Cerebellar nuclear complex (tissue), 1 donor: ENCODE measurements at places on chromosomes 6 and 20.
A peak's percentile ranks its signal among the peaks of the same experiment; 100 is the strongest.

- no peak for DNase-seq
Observed at GRCh38 chr6:158654960-158655489, 5.2 kb downstream of the SYTL3 start.

- DNase-seq = peak; percentile 95
Observed at GRCh38 chr20:5848711-5849505, 98.7 kb downstream of the SHLD1 start.

- no peak for DNase-seq
Observed at GRCh38 chr6:166167801-166168615, at the start of gene TBXT. TSS of gene TBXT (minus strand) at chr6:166167851. CDS start at chr6:166167591, 260 bp downstream.

DNA sequence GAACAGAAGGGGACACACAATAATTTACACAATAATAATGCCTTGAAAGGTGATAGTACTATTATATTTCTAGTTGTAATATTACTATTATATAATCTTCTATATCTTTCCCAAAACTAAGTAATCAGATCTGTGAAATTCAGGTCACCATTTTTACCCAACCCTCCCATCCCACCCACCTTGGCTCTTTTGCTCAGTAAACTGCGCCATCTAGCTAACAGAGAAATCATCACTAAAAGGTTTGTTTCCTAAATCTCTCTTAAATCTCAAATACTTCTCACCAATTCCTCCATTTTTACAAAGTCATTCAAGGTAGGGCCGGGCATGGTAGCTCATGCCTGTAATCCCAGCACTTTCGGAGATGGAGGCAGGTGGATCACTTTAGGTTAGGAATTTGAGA lies 83.4 kb downstream of the CDK19 start:
- DNase-seq = no peak

DNA sequence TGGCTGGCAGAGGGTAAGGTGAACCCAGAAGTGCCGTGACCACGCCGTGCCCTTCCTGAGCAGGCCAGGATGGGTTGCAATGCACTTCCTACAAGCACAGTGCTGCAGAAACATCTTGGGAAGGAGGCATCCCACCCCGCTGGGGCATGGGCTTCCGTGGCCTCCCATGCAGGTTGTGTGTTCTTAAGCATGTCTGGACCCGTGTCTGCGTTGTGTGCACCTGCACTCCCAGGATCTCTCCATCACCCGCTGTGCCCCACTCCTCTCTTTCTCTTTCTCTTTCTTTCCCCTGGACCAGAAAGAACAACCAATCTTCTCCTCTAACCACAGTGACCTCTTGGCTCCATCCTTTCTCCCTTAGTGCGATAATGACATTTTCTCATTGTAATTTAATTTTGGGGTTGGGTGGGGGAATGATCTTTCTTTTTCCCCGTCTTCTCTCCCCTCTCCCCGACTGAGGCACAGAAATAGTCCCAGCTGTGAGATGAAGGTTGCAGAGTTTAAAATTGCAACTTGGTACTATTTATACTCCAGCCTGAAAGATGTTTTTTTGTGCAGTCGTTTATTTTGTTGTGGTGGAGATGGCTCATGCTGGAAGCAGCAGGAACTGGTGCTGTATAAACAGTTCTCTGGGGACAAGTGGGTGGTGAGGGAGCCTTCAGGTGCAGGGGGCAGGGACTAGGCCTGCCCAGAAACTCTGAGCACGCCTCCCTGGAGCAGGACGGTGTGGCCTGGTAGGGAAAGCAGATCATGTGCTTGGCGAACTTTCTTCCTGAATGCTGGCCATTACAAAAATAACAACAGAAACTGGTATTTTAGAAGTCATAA lies 20.5 kb downstream of the BCAS4 start:
- no peak for DNase-seq

DNA sequence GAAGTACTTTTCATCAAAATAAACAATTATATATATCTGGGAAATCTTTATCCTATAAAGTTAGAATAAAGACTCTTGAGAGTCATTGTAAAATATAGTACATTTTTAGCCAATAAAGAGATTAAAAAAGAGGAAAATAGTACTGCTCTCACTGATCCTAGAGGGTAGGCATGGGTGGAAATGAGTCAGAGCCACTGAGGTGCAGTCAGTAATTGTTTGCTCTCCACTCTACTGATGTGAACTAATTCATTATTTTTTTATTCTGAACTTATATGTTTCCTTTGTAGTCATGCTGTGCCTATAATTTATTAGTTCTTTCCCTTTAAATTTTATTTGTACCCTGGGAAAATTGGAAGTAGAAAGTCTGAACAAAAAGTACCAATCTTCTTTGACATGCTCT lies 1359.4 kb upstream of the GJE1 start:
- no peak for DNase-seq

DNA sequence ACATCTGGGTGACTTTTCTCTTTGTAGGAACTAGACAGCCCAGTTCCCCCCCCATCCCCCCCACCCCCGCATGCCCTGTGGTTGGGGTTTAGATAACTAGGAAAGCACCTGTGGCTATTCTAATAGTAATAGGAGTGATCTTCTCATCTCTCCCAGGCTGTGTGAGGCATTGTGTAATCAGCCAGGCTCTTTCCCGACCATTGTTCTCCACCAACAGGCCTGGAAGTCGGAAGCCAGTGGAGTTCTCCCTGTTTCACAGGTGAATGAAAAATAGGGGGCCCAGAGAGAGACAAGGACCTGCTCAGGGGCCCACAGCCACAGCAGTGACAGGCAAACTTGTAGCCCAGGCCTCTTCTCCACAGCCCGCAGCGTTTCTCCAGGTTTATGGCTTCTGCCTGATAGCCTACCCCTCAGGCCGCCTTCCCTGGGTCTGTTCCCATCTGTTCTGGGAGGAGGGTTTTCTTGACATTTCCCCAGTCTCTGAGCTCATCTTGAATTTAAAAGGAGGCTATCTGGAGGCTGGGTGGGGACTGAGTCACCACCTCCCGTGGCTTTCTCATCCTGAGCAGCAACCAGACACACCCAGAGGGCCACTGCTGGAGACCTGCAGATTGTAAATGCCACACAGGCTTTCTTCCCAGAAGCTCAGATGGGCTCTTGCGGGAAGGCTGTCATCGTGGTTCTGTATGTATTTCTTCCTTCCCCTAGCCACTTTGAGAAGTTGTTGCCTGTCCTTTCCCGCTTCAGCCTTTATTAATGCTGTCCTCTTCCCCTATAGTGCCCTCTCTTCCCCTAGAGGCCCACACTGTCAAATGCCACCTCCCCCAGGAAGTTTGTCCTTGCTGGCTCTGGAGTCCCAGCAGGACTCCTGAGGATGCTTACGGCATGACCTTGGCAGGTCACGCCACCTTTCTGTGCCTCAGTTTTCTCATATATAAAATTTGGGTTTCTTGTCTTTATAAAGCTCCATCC lies 75.9 kb upstream of the MYL9 start:
- DNase-seq = no peak

DNA sequence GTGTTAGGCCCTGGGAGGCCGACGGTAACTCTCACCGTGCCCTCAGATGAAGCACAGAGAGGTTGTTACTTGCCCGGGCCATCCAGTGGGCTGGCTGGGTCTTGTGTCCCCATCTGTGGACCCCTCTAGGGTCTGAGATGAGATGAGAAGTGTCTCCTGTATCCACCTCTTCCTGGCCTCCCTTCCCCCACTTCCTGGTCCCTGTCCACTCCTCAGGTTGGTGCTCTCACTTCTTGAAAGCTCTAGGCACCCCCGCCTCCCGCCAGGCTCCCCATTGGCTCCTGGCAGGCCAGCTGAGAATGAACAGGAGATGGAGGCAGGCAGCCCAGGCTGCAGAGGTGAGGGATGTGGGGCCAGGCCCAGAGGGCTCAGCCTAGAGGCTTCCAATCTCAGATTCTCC lies 1.5 kb downstream of the MMP24OS start:
- no peak for DNase-seq

DNA sequence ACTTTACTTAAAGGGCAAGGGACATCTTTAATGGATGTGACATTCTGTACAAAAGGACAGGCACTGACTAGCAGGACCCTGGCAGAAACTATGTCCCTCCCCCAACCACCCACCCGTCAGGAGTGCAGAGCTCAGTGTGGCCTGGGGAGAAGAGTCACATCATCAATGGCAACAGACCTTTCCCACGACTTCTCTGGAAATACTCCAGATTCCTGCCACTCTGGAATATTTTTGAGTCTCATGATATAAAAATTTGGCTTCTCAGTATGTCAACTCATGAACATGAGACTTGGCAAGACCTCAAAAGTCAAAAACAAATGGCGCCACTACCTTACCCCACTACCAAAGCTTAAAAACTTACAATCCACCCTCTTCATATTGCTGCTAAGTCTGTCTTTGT lies 118.3 kb downstream of the SLC23A2 start:
- DNase-seq = no peak

DNA sequence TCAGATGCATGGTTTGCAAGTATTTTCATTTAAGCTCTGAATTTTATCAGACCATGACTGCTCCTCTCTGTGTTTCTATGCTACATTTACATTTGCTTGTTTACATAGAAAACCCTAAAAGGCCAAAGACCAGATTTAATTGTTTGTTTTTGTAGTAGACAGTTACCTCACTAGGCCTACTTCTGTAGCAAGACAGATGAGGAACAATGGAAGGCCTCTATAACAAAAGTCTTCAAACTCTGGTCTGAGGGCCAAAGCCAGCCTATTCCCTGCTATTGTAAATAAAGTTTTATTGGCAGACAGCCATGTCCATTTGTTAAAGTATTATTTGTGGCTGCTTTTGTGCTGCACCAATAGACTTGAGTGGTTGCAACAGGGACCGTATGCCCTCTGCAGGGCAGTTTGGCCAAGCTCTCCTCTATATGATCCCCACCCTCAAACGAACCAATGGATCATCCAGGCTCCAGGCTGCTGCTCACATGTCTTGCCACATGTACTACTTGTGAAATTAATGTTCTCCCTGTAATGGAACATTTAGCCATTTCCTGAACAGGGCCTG lies 182.0 kb downstream of the DOK5 start:
- DNase-seq = no peak

DNA sequence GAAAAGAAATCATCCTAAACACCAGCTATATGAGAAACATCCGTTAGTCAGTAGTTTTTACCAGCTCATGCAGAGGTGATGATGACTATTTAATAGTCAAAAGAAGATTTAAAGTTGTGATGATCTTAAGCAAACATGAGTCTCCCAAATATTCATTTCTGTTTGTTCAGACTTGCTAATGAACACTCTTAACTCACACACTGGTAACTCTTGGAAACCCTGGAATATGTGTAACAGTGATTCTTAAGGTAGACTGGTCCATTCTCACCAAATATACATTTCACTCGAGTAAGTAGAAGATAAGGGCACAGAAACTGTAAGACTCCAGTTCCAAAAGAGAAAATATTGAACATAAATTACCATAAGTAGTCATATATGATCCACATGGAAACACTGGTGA lies 29.1 kb downstream of the RSPO3 start:
- no peak for DNase-seq

GRCh38 chr20:41004531-41005360 lies 23.9 kb upstream of the TOP1 start:
- DNase-seq = no peak

DNA sequence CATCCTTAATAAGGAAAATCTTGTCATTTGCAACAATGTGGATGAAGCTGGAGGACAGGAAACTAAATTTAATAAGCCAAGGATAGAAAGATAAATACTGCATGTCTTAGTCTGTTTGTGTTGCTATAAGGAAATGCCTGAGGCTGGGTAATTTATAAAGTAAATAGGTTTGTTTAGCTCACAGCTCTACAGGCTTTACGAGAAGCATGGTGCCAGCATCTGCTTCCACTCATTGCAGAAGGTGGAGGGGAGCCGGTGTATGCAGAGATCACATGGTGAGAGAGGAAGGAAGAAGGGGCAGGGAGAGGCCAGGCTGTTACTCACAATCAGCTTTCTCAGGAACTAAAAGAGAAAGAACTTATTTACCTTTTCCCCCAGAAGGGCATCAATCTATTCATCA lies 118.9 kb upstream of the SMLR1 start:
- no peak for DNase-seq

DNA sequence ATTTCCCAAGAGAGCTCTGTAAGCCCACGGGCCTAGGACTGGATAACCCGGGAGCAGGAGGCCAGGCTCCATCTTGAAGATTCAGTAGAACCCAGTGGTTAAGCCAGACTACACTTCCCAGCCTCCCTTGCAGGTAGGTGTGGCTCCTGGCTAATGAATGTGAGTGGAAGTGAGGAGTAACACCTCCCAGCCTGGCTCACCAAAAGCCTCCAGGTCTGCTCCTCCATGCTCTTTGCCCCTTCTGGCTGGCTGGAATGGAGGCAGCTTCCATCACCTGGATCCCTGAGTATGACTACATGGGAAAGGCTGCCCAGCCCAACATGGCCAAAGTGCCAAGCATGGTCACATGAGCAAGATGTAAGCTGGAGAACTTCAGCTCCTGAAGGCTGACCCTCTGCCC lies 9.7 kb downstream of the LRRN4 start:
- no peak for DNase-seq

GRCh38 chr6:117493470-117493869 lies 11.0 kb downstream of the DCBLD1 start:
- DNase-seq = no peak

GRCh38 chr20:19838468-19838867 lies 80.4 kb downstream of the RIN2 start:
- no peak for DNase-seq

- no peak for DNase-seq
Observed at GRCh38 chr6:92589996-92590395, 829.4 kb downstream of the EPHA7 start.

DNA sequence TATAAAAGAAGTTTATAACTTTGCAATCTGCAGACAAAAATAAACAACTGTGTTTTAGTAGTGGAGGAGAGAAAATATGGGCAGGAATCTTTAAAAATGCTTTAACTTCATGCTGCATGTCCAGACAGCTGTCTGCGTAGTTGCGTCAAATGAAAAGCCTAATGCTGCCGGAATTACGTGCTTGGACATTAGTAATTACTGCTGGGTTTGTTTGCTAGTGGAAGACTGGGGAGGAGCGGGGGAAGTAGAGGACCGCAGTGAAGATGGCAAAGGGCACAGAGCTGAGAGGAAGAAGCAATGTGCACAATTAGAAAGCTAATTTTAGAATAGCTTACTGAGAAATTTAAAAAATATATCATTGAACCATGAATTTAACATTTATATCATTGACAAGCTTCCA lies 2.4 kb downstream of the SNAP25 start:
- DNase-seq = peak; percentile 74
